ENCODE measurements at places on chromosomes 5 and 9.

GRCh38 chr9:114099669-114100270 is 678 bp upstream of the KIF12 start:
- no peak for DNase-seq

DNA sequence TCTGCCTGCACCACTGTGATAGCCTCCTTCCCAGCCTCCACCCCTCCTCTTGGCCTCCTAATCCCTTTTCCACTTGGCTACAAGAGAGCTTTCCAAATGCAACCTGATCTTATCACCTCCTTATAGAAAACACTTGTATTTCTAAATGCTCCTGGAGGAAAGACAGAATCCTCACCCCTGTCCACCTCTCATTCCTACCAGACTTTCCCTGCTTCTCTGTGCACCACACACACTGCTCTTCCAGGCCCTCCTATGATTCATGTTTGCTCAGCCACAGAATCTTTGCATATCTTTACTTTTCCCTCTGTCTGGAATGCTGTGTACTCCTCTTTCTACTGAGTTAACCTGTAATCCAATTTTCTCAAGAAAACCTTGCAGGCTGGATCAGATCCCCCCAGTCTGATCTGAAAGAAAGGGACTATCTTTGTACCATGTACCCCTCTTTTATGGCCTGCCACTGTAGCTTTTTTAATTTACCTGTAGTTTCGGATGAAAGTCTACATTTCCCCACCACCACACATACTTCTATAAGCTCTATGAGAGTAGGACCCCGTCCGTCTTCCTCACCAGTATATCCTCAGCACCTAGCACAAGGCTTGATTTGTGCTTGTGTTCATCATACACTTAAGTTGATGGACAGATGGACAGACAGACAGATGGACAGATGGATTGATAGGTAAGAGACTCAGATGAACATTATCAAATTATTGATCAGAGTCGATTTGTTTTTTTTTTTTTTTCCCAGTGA is 95.3 kb downstream of the GALNT10 start:
- peak; percentile 76 for DNase-seq

DNA sequence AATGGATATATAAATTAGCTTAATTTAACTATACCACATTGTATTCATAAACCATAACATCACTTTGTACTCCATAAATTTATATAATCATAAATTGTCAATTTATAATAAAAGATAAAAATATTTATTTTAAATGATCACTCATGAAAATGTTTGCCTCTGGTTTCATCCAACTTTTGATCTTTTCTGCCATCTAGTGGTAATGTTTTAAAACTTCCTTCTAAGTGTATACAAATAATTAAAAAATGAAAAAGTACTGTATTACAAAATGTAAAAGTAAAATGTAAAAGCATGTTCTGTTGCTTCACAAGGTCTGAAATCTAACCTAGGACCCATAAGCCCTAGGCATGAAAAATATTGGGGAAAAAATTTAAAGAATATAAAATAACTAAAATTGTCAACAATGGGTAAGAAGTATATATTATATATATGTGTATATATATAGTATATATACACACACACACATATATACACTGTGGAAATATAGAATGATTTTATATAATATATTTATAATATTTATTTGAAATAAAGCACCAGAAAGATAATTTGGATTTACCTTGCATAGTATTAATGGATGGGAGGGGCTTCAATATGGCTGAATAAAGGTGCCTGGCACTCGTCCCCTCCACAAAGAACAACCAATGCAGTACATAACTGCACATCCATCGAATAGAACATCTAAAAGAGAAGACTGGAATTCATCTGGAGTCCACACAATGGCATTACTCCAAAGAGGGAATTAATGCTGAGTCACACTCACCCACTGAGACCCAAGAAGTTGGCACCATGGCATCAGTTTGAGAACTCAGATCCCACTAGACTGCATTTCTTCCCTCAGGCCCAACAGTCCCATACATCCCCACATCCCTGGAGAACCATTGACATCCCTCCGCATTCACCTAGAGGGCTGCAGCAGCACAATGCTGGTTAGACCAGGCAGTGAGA is 32.5 kb downstream of the ANXA1 start:
- DNase-seq = peak; percentile 41

DNA sequence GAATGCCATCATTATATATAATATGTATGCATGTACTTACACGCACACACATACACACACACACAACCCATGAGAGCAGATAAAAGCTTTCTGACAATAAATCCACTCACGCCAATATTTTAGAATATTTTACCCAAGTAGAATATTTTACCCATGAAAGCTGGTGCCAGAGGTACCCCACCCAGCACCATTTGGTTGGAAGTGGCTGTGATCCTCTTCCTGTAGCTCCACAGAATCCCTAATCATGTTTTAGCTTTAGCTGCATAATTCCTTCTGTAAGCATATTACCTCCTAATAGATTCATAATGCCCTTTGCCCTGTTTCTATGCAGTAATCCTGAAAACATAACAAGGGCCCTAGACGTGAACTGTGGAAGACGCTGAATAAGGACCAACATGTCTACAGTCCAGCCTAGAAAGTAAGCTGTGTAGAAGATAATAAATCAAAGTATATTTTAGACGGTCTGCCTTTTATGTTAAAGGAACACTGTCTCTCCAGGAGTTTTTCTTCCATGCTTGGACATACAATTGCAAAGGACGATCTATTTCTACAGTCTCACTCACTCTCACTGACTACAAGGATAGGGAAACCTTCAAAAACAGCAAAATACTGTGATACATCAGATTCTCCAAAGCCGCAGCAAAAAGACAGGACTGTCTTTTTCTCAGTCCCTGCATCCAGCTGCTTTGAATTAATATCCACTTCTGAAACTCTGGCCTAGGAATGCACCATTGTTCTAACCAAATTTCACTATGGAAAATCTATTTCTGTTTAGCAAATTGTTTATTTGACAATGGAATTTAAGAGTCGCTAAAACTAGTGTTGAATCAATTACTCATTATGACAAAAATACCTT is 98.2 kb downstream of the USP20 start:
- peak; percentile 7 for DNase-seq

- no peak for DNase-seq
Measured at GRCh38 chr5:97937846-97938245, 754.8 kb upstream of the RIOK2 start.

DNA sequence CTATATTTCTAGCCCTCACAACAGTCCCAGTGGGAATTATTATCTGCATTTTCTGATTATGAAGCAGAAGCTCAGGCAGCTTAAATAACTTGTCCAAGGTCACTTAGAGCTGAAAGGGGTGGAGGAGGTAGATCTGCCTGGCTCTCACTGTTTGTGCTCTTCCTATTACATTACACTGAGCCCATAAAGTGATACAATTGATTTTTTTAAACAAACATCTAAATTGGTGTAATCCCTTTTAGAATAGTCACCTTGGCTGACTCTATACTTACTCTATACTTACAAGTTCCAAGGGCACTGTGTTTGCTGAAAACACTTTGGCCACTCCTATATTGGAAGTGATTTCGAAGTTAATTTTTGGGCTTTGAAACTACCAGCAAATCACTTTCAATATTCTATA is 144.7 kb downstream of the APBA1 start:
- no peak for DNase-seq

- DNase-seq = no peak
Measured at GRCh38 chr9:132487351-132487791, 77.4 kb downstream of the CFAP77 start.

DNA sequence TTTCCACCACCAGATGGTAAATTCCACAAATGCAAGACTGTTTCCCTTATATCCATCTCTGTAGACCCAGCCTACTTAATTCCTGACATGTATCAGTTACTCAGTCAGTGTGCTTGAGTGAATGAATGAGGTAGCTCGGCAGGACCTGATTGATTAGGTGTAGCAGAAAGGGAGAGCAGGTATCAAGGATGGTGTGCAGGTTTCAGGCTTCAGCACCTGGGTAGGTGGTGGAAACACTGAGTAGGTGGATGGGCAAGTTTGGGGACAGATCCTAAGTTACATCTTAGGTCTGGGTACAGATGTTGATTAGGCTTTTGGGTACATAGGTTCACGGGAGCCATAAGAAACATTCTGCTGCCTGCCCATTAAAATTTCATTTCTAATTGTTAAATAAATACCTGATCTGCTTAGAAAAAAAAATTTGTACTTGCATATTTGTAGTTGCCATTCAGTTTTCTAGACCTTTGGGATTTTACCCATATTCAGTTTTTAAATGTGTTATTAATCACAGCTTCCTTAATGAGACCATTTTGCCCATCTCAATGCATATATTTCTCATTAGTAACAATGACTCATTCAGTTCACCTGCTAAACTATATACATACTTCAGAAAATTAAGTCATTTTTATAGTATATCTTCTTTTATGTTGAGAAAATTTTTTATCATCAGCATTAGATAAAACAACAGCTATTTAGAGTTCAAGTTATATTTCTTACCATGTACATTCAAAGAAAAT is 111.8 kb downstream of the INIP start:
- DNase-seq = no peak

DNA sequence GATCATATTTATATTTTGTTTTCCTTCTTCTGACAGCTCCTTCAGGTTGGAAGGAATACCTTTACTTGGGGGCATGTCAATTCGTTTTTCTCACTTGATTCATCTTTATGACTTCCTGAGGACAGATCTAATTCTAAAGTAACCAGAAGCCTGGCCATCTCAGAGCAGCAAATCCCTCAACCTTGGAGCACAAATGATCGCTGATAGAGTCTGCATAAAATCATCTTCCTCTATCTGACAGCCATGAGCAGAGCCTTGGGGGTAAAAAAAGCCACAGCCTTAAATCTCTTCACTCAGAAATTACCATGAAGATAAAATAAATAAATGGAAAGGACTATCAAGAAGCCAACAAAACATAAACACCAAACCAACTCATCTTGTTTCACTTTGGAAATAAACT is 325.8 kb downstream of the PRR16 start:
- DNase-seq = no peak

- no peak for DNase-seq
Measured at GRCh38 chr5:16723821-16724220, 107.0 kb upstream of the RETREG1 start.

GRCh38 chr9:90062982-90063381 is 458.2 kb downstream of the GADD45G start:
- no peak for DNase-seq

DNA sequence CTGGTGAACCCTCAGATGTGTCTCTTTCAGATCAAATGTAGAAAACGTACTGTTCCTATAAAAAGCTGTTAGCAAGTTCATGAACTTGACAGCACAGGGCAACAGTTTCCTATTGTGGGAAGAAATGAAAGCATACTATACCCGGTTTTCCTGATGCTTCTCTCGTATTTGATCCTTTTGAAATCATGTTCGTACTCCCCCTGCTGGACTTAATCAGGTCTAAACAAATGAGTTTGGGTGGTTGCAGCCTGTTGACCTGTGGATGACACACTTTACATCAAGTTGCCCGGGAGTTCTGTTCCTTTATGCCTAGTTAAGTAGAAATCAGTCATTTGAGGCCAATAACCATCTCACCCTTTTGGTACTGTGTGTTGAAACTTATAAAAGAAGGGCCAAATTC is 1992.3 kb downstream of the MAT2B start:
- no peak for DNase-seq

GRCh38 chr5:145835848-145836239 is 702 bp upstream of the PRELID2 start:
- no peak for DNase-seq

- peak; percentile 69 for DNase-seq
Measured at GRCh38 chr9:14251154-14252071, 62.5 kb downstream of the NFIB start.

All from EL (cell line).